ENCODE measurements at places on chromosomes 6 and 20.

- no peak for DNase-seq
Measured at GRCh38 chr6:88402909-88403308, 236.8 kb upstream of the CNR1 start.

DNA sequence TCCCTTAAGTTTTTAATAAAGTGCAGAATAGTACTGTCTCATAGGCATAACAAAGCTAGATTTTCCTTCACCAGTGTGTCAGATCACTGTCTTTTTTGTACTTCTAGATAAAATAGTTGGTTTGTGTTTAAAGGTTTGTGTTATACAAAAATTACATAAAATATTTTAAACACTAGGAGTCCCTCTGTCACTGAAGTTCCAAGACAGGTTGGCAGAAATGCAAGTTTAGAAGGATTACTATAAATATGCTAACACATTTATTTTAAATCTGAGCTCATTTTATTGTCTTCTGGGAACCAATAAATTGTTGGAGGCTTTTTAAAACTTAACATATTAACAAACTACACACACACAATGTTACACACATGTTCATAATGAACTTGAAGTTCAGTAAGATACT lies 30.8 kb upstream of the RUNX2 start:
- DNase-seq: no peak

DNA sequence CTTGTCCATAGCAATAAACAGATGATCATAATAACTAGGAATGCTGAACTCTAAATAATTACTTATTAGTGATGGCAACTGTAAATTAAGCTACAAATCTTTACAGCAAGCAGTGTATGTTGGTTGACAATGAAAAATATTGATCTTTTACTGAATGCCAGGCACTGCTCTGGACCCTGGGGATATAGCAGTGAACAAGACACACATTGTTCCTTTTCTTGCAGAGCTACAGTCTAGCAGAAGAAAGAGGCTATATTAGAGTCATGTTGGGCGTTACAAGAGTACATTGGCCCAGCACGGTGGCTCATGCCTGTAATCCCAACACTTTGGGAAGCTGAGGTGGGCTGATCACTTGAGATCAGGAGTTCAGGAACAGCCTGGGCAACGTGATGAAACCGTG lies 11.5 kb downstream of the PXT1 start:
- no peak for DNase-seq

- peak; percentile 52 for DNase-seq
Measured at GRCh38 chr20:2524709-2525506, 11.5 kb upstream of the TMC2 start.

DNA sequence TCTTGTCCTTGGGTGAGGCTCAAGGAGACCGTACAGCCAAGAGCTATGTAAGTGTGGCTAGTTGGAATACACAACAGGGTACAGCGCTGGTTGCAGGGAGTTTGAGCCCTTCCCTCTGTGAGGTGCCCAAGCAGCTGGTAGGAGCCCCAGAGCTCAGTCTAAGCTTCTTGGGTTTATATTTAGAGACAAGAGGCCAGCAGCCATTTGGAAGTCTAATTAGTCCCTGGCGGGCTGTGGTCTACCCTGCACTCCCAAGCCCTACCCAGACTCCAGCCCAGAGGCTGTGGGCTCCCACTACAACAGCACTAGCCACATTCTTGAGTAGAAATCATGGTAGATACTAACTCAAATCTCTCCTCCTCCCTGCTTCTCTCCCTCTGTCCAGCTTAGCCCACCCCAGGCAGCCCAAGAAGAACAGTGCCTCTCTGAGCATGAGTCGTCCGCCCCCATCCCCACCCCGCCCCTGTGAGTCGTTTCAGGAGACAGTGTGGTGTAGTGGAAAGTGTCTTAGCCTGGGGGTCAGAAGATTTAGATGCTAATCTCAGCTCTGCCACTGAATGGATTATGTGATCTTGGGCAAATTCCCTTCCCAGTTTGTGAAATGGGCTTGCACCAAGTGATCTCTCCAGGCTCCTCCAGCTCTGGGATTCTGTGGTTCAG lies 37.8 kb downstream of the EIF2S2 start:
- peak; percentile 69 for DNase-seq

- DNase-seq: no peak
Measured at GRCh38 chr6:96851858-96852257, 14.6 kb upstream of the GPR63 start.

- no peak for DNase-seq
Measured at GRCh38 chr6:168116975-168117899, 38.2 kb upstream of the FRMD1 start.

Data from mesendoderm (in vitro differentiated cells).